ENCODE measurements at places on chromosomes 1 and 21. TPM values are rescaled to one million over a fixed set of nuclear protein-coding genes. Genes with fewer than 3 reads are reported as not detected.

- H3K4me3 ChIP-seq: no peak overlapping the region
- H3K4me1 ChIP-seq: no peaks in the 10 kb centered on the region
- H3K27ac ChIP-seq: no peak overlapping the region
- no peaks in the 10 kb centered on the region for H3K36me3 ChIP-seq
Observed at GRCh38 chr1:29642519-29642918, 406.2 kb downstream of the PTPRU start.

GRCh38 chr1:69175053-69175452 is 392.7 kb upstream of the LRRC7 start:
- DNase-seq: no peak
- H3K4me1 ChIP-seq: no peaks in the 10 kb centered on the region
- no peak overlapping the region for H3K27ac ChIP-seq
- H3K27me3 ChIP-seq: no peaks in the 10 kb centered on the region
- H3K4me3 ChIP-seq: no peak overlapping the region

DNA sequence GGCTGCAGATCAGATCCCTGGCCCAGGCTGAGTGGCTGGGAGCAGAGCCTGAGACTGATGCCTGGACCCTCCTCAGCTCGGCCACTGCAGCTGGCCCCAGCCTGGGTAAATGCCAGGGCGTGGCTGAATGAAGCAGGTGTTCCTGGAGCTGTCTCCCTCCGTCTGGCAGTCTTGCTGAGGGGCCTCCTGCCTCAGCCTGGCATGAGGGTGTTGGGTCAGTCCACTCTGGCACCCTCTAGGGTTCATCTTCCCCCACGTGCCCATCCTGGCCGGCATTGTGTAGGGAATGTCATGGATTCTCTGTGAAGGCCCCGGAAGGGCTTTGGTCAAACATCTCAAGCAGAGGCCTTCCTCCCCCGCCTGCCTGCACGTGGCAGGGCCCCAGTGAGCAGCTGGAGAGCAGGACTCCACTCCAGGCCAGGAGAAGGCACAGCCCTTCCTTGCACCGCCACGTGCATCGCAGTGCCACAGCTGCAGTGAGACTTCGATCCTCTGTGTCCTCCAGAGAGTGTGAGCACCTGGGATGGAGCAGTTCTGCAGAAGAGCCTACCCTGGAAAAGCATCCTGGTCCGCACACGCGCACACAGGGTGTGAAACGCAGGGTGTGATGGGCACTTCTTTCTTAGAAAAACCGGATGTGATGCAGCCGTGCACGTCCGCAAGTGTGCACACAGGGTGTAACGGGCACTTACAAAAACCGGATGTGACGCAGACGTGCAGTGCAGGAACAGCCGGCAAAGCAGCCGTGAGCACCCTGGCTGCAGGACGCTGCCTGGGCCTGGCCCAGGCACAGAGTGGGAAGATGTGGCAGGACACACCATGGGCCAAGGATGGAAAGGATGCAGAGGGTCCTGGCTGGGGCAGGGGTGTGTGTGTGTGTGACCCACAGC is 4.6 kb upstream of the KRTAP10-4 start:
- H3K36me3 ChIP-seq: no peaks in the 10 kb centered on the region
- H3K4me3 ChIP-seq: no peak overlapping the region
- no peaks in the 10 kb centered on the region for H3K4me1 ChIP-seq
- no peak for DNase-seq
- no peaks in the 10 kb centered on the region for H3K27me3 ChIP-seq
- H3K27ac ChIP-seq: no peak overlapping the region

GRCh38 chr1:67561704-67562113 is 123.3 kb upstream of the GADD45A start:
- H3K4me1 ChIP-seq: no peaks in the 10 kb centered on the region
- peak; percentile 86 for DNase-seq
- H3K27me3 ChIP-seq: no peaks in the 10 kb centered on the region
- H3K4me3 ChIP-seq: no peak overlapping the region

GRCh38 chr1:229037806-229038405 is 233.0 kb upstream of the RAB4A start:
- no peak for DNase-seq
- H3K4me3 ChIP-seq: no peak overlapping the region
- no peak overlapping the region for H3K27ac ChIP-seq
- H3K27me3 ChIP-seq: no peaks in the 10 kb centered on the region

DNA sequence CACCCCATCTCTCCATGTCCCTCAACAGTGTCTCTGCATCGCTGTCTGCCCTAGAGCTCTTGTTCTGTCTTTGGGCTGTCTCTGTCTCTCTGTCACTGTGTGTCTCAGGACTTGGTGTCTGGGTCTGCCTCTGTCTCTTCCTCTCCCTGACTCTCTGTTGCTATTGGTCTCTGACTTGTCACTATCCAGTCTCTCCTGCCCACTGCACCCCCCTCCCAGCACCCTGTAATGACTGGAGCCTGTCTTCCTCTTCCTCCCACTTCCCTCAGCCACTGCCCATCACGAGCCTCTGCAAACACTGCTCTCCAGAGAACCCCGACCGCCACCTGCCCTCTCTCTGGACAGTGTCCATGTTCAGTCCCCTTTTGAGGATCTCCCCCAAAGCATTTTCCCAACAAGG is 12.1 kb downstream of the PEAR1 start:
- DNase-seq: no peak
- no peaks in the 10 kb centered on the region for H3K36me3 ChIP-seq
- H3K4me1 ChIP-seq: peaks cover 38% of the 10 kb centered on the region
- H3K27me3 ChIP-seq: no peaks in the 10 kb centered on the region

HEYL gene
- total RNA-seq: 11.7 TPM

CYP4Z1 gene
- 12.9 TPM for total RNA-seq

DNA sequence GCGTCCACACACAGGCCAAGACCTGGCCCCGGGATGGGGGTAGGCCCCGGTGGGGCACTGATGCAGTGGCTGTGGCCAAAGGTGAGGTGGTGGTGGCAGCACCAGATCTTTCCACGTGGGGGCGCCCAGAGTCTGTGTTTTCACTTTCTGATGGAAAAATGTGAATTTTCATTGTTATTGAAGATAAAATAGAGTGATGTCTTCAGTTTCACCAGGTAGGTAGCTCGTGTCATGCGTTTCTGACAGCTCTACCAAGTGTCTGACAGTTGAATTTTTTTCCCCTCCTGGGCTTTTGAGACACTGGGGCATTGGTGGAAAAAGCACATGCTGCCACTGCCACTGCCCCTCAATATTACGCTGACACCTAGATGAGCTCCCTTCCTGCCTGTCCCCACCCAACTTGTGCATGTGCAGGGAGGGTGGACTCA is 40.0 kb upstream of the MAGOH start:
- H3K36me3 ChIP-seq: no peaks in the 10 kb centered on the region
- no peaks in the 10 kb centered on the region for H3K27me3 ChIP-seq
- no peak overlapping the region for H3K27ac ChIP-seq
- no peaks in the 10 kb centered on the region for H3K4me1 ChIP-seq

ALX3 gene
- total RNA-seq: not detected

GRCh38 chr21:15826908-15827601 is 97.3 kb downstream of the USP25 start:
- no peaks in the 10 kb centered on the region for H3K27me3 ChIP-seq
- peak overlapping the region; percentile 21 for H3K27ac ChIP-seq
- no peaks in the 10 kb centered on the region for H3K36me3 ChIP-seq
- DNase-seq: no peak

DNA sequence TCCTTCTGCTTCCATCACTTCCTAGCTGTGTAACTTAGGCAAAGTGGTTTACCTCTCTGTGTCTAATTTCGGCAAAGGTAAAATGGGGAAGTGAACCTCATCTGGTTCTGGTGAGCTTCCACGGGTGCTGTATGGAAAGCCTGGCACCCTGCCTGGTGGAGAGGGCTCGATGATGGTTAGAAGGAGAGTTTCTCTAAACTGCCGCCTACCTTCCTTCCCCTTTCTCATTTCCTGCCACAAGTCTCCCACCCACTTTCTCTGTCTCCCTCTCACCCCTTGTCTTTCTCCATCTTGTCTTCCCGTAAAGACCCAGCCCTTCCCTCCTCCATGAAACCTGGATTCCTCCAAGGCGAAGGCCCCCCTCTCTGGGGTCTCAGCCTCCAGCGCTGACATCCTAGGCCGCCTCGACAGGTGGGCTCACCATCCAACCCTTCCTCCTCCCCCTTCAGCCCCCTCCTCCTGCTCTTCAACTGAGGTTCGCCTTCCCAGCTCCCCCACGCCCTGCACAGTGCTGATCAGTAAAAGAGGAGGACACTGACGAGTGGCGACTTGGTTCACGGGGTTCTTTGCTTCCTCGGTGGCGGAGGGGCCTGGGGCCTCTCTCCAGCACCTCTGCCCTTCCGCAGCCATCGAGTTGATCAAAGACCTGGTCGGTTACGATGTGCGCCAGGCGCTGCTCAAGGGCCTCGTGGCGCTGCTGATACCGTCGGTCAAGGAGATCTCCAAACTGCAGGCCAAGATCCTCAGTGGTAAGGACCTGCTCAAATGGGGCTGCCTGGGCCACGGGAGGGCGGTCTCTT is 7.3 kb downstream of the RNU5D-1 start:
- DNase-seq: peak; percentile 56
- no peaks in the 10 kb centered on the region for H3K27me3 ChIP-seq
- no peak overlapping the region for H3K4me3 ChIP-seq
- no peaks in the 10 kb centered on the region for H3K36me3 ChIP-seq
- H3K27ac ChIP-seq: no peak overlapping the region

- no peak overlapping the region for H3K4me3 ChIP-seq
- H3K4me1 ChIP-seq: no peaks in the 10 kb centered on the region
- no peak overlapping the region for H3K27ac ChIP-seq
- no peak for DNase-seq
- H3K27me3 ChIP-seq: no peaks in the 10 kb centered on the region
- H3K36me3 ChIP-seq: peaks cover 8% of the 10 kb centered on the region
Observed at GRCh38 chr21:36816561-36817130, 117.7 kb downstream of the SIM2 start.

LCE1A gene
- total RNA-seq: not detected

G0S2 gene
- 262 TPM for total RNA-seq

KIF21B gene
- total RNA-seq: 3.3 TPM

DNA sequence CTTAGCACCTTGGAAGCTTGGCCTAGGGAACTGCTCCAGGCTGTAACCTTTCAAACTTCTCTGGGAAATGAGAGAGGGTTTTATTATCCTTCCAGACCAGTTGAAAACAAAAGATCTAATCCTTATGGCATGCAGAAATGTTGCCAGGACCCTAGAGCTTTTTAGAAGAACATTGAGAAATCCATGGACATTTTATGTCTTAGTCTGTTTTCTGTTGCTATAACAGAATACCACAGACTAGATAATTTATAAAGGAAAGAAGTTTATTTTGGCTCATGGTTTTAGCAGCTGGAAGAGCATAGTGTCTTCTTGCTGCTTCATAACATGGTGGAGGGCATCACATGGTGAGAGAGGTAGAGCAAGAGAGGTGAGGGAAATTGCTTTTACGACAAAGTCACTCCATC is 25.8 kb downstream of the OSBPL9 start:
- H3K27me3 ChIP-seq: no peaks in the 10 kb centered on the region
- no peaks in the 10 kb centered on the region for H3K36me3 ChIP-seq
- peak; percentile 63 for DNase-seq
- H3K4me1 ChIP-seq: no peaks in the 10 kb centered on the region

- H3K27me3 ChIP-seq: no peaks in the 10 kb centered on the region
- no peaks in the 10 kb centered on the region for H3K4me1 ChIP-seq
- H3K36me3 ChIP-seq: no peaks in the 10 kb centered on the region
- peak overlapping the region; percentile 97 for H3K27ac ChIP-seq
- DNase-seq: no peak
Observed at GRCh38 chr1:231628207-231628876, 1.8 kb downstream of the DISC1 start.

AGMAT gene
- total RNA-seq: not detected

PTGFR gene
- total RNA-seq: 10.8 TPM

LRRC39 gene
- total RNA-seq: 7.5 TPM

DNA sequence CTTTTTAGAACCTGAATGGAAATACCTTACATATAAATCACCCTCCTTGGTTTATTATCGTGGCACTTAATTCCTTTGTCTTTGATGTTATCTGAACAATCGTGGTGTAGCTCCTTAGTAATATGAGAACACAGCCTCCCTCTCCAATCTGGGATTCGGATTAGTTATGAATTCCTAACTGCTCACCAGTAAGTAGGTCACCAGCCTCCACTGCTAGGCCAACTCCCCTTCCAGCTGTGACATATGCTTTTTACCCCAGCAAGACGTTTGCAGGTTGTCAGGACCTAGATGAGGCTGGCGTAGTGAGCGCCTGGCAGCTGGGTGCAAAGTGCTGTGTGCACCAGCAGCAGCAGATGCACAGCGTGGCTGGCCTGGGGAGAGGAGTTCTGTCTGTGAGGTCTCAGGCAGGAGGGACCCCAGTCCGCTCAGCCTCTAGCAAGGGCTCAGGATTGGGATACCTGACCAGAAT is 38.2 kb downstream of the NTPCR start:
- H3K4me1 ChIP-seq: no peaks in the 10 kb centered on the region
- H3K4me3 ChIP-seq: no peak overlapping the region
- no peak for DNase-seq
- no peaks in the 10 kb centered on the region for H3K36me3 ChIP-seq

- H3K27ac ChIP-seq: peak overlapping the region; percentile 87
- no peaks in the 10 kb centered on the region for H3K27me3 ChIP-seq
- no peak for DNase-seq
Observed at GRCh38 chr21:38958323-38958705, 152.6 kb downstream of the ETS2 start.

HIVEP3 gene
- total RNA-seq: 6.5 TPM

DNA sequence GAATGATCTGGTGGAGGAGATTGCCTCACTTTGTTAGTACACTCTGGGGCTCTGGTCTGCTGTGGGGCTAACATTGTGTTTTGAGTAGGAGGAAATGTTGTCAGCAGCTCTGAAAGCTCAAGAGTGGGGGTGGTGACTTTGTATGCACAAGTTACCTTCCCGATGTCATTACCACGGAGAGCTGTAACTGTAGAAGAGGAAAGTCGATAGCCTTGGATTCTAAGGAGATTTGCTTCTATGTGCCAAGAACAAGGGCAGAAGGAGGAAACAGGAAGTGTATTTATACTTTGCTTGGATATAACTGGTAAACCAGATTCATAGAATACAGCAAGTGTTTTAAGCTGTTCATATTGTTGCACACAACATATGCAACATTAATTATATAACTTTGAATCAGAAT is 196.1 kb downstream of the AMY1C start:
- H3K27ac ChIP-seq: no peak overlapping the region
- H3K36me3 ChIP-seq: no peaks in the 10 kb centered on the region
- H3K4me1 ChIP-seq: no peaks in the 10 kb centered on the region
- H3K27me3 ChIP-seq: no peaks in the 10 kb centered on the region
- no peak overlapping the region for H3K4me3 ChIP-seq

ARTN gene
- total RNA-seq: 0.66 TPM

- no peak overlapping the region for H3K27ac ChIP-seq
- no peak overlapping the region for H3K4me3 ChIP-seq
- H3K27me3 ChIP-seq: no peaks in the 10 kb centered on the region
- no peaks in the 10 kb centered on the region for H3K4me1 ChIP-seq
- no peaks in the 10 kb centered on the region for H3K36me3 ChIP-seq
Observed at GRCh38 chr21:39367783-39368182, 18.9 kb upstream of the HMGN1 start.

DNA sequence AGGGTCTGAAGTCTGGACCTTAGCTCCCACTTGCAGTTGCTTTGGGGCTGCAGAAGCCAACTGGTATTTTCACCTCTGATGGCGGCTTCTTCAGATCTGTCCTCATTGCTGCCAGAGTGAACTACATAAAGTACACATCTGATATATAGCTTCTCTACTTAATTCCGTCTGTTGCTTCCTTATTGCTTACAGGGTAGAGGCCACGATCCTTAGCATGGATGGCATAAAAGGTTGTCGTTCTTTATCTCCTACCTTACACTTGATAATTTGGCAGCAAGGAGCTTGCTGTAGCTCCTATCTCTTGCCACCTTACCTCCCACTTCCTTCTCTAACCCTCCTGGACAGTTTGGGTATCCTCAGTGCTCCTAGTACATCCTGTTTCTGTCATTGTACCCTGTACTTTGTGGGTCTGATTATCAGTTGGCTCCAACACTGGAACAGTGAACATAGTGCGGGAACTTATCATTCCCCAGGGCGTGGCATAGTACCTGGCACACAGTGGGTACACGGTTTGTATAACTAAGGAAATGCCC is 30.9 kb upstream of the NBL1 start:
- peaks cover 30% of the 10 kb centered on the region for H3K36me3 ChIP-seq
- peaks cover 6% of the 10 kb centered on the region for H3K4me1 ChIP-seq
- H3K4me3 ChIP-seq: no peak overlapping the region
- no peak overlapping the region for H3K27ac ChIP-seq

Data from tibial nerve (tissue), 4 donors.